IPS-NIHi11 (cell line): ENCODE measurements at places on chromosomes 6 and 20.

GRCh38 chr20:20606050-20606449 is 106.4 kb downstream of the RALGAPA2 start:
- no peak for DNase-seq

DNA sequence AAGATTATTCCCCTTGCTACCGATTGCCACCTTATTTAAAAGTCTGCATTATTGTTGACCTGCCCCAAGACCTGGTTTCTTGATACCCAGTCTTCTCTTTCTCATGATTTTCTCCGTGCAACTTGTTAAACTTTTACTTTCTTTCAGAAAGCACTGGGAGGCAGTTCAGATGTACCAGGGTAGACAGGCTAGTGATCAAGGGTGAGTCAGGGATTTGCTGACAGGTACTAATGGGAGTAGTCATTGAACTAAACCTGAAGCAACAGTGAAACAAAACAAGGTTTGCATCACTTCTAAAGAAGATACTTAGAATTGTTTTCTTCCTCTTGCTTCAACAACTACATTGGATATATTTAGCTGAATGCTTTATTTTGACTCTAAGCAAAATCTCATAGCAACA is 124.4 kb downstream of the KCNQ5 start:
- no peak for DNase-seq

GRCh38 chr6:72955666-72956065 is 269.6 kb downstream of the KHDC1L start:
- DNase-seq, result no peak

DNA sequence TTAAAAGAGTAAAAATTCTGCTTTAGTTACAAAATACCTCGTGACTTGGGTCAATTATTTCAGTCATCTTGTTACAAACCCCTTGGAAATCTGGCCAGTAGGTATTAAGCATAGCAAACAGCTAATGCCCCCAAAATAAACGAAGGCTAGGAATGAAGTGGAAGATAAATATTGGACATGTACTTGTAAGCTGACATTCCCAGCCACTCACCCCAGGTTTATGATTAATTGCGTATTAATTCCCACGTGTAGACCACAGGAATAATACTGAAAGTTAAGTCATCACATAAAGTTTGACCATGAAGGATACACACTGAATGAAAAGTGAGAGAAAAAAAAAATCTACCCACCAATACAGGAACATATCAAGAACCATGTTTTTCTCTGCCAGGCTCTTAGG is 936.5 kb upstream of the ADGRB3 start:
- DNase-seq, result no peak

GRCh38 chr20:1779567-1779966 is 115.6 kb upstream of the SIRPA start:
- no peak for DNase-seq

DNA sequence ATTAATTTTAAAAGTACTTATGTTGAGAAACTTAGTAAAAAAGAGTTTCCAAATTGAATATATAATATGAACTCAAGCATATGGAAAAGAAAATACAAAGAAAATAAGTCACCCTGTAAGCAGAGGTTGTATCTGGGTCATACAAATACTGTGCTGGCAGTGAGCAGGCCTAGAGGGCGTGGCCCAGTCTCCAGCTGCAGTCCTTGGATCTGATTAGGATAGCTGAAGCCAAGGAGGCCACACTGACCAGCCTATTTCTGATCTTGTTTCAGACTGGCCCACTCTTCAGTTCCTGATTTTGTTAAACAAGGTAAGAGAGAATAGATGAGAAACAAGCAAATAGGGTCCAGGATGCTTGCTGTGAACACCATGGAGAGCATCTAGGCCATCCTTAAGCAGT is 228.8 kb downstream of the EPM2A start:
- no peak for DNase-seq
